ENCODE measurements at places on chromosomes 12 and 14. TPM values are rescaled to one million over a fixed set of nuclear protein-coding genes. Genes with fewer than 3 reads are reported as not detected.

Gene EXD2
- total RNA-seq, result 14.3 TPM

Gene PPP4R4
- total RNA-seq, result 7.3 TPM

Gene BMAL2
- 0.32 TPM for total RNA-seq

GRCh38 chr14:99684410-99684934, 374 bp downstream of the CYP46A1 start:
- DNase-seq, result no peak

DNA sequence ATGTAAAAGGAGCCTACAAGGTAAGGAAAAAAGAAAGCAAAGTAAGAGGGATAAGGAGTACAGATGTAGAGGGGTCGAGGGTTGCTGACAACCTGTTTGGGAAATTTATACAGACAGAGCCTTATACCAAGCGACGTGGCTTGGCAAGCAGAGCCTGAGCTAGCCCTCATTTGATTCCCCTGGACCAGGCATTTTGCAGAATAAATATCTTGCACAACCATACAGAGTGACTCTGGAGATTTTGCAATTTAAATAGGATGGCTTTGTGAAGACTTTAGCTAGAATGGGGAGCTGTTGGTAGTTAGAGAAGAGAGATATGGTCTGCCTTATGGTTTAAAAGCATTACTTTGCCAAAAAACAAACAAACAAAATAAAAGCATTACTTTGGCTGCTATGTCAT, 11.1 kb upstream of the ANO6 start:
- no peak for DNase-seq

- DNase-seq, result no peak
Measured at GRCh38 chr12:124916374-124917134, 2.1 kb upstream of the UBC start.
